ENCODE measurements at places on chromosomes 6 and 20.

- ATAC-seq: no peak
Measured at GRCh38 chr6:92376691-92377090, 1042.7 kb downstream of the EPHA7 start.

- peak; percentile 56 for ATAC-seq
Measured at GRCh38 chr20:45010399-45010828, 44.1 kb downstream of the STK4 start.

DNA sequence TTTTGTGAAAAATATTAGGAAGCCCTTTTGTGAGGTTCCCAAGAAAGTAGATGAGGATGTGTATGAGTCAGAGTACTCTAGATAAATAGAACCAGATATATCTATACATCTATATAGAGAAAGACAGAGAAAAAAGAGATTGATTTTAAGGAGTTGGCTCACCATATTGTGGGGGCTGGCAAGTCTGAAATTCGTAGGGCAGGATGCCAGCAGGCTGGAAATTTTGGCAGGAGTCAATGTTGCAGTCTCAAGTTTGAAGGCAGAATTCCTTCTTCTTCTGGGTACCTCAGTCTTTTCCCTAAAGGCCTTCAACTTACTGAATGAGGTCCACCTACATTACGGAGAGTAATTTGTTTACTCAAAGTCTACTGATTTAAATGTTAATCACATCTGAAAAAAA is 65.3 kb upstream of the SAMD3 start:
- no peak for ATAC-seq

DNA sequence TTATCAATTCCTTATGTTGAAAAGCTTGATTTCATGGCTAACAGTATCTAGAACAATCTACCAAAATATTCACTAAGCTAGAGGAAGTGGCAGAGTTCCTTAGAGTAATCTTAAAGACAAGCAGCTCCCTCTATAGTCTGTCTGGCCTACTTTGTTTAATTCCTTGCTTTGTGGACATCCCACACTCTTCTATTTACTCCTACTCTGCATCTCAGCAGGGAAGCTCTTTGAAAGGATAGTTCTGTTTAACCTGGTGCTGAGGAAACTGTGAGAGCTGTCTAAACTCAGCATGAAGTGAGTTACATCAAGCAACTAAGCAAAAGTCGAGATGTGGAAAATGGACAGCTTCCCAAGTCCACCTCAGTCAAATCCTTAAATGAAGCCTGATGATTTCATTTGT is 4.3 kb downstream of the REV3L start:
- peak; percentile 43 for ATAC-seq

DNA sequence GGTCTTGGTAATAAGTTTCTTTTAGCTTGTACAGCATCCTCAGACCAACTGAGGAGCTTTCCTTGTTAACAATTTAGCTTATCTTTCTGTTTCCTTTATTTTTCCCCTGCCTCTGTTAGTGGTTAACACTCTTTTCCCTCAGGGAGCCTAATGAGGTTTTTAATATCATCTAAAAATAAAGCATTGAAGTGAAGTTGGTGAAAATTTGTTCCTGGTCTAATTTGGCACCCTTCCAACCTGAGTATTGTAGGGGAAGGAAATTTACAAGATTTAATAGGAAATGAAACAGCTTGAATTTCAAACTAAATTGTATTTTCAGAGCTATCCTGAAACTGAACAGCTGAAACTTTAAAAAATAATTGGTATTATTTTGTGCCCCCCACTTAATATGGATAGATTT is 28.1 kb upstream of the VAPB start:
- ATAC-seq: no peak

GRCh38 chr20:10559266-10559665 is 114.5 kb downstream of the JAG1 start:
- ATAC-seq: no peak

DNA sequence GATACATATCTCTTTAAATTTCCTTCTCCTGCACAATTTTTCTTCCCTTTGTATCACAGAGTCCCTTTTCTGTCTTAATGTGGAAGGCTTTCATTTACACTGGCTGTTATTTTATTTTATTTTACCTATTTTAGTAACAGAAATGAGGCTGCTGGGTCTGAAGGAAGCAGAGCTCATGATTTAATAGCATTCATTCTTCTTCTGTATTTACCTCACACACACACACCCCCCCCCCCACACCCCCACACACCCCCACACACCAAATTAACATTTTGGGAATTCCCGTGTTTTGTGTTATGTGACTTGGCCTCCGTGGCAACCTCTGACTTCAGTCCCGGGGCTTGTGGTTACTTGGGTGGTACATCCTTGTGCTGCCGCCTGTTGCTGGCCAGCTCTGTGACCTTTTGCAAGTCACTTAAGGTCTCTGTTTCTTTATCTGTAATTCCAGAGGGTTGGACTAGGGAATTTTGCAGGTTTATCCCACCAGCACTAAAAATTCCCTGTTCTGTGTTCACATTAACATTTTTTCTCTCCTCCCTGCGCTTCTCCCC is 108.8 kb downstream of the TIAM2 start:
- no peak for ATAC-seq

All from SK-N-SH treated with all-trans-retinoic acid at 6 μM for 48 hours (cell line).